ENCODE measurements at places on chromosomes 12 and 14. TPM values are rescaled to one million over a fixed set of nuclear protein-coding genes. Genes with fewer than 3 reads are reported as not detected.

The PIANP gene
- 86.8 TPM for polyA plus RNA-seq

The TDP1 gene
- polyA plus RNA-seq: 17.2 TPM

The B4GALNT3 gene
- 4.4 TPM for polyA plus RNA-seq

The TAS2R19 gene
- polyA plus RNA-seq: 2.3 TPM

The PRPF39 gene
- 49.0 TPM for polyA plus RNA-seq

The RGS6 gene
- 11.2 TPM for polyA plus RNA-seq

Data from spinal cord (tissue), 10 donors.